ENCODE measurements at places on chromosomes 12 and 14.

GRCh38 chr12:5562581-5562980 lies 130.7 kb downstream of the NTF3 start:
- DNase-seq: no peak

- DNase-seq: no peak
These were observed 146.4 kb upstream of the KRR1 start for GRCh38 chr12:75657831-75658230.

GRCh38 chr12:30863839-30864238 lies 62.7 kb upstream of the TSPAN11 start:
- no peak for DNase-seq

DNA sequence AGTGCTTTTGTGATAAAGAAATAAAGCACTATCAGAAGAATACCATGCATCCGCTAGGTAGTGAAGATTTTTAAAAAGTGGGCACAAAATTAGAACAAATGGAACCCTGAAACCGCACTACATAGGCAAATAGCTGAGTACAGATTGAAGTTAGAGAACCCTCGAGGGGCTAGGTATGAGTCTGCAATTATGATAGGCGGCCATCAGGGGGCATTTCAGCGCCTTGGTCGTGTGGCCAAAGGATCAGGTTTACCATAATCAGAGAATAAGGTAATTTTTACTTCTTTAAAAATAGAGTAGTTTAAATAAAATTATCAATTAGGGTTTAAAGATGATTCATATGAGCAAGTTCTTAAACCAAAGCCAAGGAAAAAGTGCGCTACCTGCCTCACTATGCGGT lies 129.8 kb downstream of the TMX1 start:
- peak; percentile 15 for DNase-seq

GRCh38 chr14:30058401-30058800 lies 130.8 kb upstream of the PRKD1 start:
- no peak for DNase-seq

DNA sequence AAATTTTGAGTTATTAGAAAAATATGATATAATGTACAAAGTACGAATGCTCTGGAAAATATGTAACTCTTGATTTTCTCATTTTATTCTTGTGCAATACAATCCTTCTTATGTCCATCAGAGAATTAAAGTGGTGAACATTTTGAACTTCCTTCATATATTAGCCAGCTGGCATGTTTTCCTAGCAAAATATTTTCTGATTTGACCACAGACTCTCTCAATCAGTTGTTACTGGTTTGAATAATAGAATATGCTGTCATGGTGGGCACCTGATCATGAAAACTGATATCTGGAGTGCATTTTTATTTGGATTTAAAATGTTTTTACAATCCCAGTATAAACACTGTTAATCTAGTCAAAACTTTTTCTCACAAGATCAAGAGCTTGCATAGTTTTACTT lies 24.2 kb downstream of the PARPBP start:
- DNase-seq: no peak

DNA sequence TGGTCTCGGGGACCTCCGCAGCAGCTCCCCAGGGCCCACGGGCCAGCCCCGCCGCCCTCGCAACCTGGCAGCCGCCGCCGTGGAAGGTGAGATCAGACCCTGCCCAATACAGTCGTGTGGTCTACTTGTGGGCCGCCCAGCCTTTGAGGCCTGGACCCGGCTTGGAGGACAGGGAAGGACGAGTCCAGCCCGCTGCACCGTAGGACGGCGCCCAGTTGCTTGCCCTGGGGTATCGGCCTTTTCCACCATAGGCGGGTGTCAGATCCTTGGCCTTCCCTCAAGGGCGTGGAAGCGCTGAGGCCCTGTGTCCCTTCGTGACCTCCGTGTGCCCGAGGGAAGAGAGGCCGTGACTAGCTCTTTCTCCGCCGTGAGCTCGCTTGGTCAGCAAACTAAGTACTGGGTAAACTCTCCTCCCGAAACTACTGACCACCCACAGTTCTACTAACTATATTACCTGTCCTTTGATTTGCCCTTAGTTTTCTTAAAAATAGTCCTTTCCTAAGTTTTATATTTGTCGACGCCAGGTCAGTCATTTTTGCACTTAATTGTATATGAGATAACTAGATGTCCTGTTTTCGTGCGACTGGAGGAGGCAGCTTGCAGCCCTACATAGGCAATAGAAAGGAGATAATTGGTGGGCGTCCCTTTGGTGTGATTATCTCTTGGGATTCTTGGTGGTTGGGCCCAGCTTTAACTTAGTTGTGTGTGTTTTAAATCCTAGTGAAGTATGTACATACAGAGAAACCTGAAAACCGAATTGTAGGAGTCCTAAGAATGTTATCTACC lies 757 bp downstream of the SLC25A3 start:
- peak; percentile 53 for DNase-seq

GRCh38 chr12:14643251-14643650 lies 53.1 kb downstream of the GUCY2C start:
- DNase-seq: peak; percentile 15

GRCh38 chr12:28443337-28443736 lies 253.1 kb downstream of the CCDC91 start:
- no peak for DNase-seq

DNA sequence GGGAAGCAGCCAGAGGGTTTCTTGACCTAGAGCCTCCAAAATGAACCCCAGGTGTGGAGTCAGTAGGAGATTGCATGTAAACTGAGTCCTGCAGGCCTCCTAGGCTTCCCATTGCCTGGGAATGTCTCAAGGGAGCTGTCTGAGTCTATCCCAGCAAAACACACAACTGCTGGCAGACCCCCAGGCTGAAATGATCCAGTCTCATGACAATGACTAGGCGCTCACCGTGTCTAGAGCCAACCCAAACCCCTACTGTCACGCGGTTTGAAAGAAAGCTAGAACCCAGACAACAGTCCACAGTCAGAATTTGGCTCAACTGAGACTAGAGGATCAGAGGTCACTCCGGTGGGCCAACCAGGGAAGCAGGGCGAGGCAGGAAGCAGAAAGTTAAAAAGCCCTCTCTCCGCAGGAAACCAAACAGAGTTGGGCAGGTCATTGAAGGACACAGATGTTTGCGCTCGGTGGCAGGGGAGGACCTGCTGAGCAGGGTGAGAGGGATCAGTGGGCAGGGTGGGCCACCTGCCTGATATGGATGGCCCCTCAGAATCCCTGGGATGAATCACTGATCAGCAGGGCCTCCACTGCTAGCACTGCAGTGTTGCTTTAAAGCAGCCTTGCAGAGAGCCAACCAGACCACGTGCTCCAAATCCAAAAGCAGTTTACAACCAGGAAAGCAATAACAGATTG lies 23.8 kb downstream of the ACTN1 start:
- no peak for DNase-seq

GRCh38 chr12:12267742-12268200 lies 927 bp upstream of the LRP6 start:
- DNase-seq: no peak

- DNase-seq: no peak
These were observed 32.0 kb downstream of the JDP2 start for GRCh38 chr14:75459791-75460190.

DNA sequence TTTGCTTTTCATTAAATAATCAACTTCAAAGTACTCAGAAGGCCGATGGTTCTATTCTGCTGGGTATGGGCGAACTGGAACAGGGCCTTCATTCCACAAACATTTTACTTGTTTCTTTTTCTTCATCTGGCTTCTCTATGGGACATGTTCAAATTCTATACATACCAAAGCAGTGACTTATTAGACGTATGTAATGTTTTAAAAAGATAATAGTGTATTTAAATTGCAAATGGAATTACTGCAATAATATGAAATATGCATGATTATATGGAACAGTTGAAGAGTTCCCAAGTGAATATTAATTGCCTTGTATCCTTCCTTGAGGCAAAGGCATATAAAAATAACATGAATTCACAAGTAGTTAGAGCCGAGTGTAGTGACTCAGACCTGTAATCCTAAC lies 75.5 kb downstream of the FAR2 start:
- DNase-seq: no peak

DNA sequence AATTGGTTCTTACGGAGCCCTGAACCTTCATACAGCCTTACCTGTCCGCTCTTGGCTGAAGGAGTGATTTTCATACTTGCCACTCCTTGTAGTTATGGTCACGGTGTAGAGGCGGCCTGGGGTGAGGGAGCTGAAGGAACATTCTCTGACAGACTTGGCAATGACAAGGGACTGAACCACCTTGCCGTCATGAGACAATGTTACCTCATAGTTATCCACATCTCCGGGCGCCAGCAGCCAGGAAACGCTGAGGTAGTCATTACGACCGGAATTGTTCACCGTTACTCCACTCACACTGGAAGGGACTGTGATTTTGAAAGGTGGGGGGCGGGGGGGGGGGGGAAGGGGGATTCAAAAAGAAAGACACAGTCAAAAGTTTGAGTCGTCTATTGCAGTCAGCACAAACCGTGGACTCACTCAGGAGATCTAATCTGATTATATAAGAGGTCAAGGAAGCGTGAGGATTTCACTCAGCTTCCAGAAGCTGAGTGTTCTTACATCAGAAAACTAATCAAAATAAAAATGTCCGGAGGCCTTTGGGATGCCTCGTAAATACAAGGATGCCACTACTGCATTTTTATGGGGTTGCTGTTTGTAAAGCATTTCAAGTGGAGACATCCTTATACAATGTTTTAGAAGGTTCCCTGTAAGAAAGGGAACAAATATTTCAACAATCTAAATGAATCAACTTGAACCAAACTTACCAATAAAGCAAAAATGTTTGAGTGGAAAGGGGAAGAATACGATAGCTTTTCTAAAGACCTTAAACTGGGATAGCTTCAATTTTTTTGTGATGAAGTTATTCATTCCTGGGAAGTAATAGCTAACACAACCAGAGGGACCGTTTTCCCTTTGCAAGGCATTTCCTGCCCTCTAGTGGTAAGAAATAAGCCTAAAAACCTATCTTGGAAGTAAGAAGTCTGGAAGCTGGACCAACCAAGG lies 60.6 kb downstream of the PTPRB start:
- peak; percentile 64 for DNase-seq

- DNase-seq: no peak
These were observed 427.8 kb downstream of the BTG1 start for GRCh38 chr12:91717804-91718203.

DNA sequence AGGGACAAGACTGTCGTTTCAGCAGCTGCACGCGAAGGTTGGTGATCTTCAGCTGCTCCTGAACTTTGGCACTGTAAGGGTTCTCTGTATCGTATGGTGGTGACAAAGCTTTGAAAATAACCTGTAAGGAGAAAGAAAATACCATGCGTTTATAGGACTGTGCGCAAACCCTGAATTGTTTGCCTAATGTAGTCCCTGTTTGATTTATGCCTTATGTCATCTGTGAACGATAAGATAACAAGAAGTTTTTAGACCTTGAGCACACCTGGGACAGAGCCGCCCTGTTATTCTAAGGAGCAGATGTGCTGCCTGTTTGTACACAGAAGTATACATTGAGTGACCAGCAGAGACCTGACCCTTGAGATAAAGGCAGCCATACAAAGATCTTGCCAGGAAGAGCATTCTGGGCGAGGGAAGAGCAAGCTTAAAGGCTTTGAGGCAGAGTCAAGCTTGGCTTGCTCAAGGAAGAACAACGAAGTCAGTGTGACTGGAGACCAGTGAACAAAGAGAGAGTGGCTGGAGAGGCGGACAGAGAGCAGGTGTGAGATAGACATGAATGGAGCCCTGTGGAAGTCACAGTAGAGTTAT lies 52.4 kb downstream of the NTN4 start:
- no peak for DNase-seq

DNA sequence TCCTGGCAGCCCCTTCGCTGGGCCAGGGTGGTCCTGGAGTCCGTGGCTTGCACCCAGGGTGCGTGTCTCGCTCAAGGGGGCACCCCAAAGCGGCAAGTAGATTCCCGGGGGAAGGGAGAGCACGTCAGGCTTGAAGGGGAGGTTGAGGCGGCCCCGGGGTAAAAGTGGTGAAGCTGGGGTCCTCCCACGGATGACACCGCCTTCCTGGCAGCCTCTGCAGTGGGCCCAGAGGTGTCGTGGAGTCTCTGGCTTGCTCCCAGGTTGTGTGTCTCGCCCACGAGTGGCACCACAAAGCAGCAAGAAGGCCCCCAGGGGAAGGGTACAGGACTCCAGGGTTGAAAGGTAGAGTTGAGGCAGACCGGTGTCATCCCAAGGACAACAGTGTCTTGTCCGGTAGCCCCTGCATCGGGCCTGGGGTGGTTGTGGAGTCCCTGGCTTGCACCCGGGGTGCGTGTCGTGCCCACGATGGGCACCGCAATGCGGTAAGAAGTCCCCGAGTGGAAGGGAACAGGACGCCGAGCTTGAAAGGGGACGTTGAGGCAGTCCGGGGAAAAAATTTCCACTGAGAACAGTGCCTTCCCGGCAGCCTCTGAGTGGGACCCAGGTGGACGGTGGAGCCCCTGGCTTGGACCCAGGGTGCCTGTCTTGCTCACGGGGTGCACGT lies 158.0 kb upstream of the ALG10B start:
- DNase-seq: no peak

DNA sequence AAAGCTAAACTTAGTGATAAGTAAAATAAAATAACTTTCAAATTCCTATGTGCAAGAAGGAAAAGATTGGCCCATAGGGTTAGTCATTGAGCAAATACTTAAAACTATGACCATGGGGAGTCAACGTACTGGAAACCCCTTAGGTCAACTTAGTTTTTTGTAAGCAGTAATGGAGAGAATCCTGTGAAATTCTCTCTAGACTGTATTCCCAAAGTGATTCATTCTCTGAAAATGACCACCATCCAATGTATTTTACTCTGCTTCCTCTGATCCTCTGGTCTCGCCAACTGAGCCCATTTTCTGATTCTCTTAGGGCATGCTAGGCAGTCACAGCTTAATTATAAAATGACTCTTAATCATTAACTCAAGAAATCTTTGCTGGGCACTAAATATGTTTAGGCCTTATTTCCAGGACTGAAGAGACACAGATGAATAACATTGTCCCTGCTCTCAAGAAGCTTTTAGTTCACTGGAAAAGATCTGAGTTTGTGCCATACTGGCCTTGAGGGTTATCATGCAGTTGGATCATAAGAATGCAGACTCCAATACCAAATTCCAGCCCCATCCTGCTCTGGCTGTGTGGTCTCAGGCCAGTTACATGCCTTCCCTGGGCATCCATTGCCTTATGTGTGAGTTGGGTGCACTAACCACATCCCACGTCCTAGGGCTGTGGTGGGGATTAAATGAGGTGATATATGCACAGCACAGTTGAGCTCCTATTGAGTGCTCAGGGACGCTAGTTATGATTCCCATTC lies 732.4 kb downstream of the AACS start:
- no peak for DNase-seq

- DNase-seq: peak; percentile 17
These were observed 698 bp downstream of the ACOT6 start for GRCh38 chr14:73613046-73613383.

DNA sequence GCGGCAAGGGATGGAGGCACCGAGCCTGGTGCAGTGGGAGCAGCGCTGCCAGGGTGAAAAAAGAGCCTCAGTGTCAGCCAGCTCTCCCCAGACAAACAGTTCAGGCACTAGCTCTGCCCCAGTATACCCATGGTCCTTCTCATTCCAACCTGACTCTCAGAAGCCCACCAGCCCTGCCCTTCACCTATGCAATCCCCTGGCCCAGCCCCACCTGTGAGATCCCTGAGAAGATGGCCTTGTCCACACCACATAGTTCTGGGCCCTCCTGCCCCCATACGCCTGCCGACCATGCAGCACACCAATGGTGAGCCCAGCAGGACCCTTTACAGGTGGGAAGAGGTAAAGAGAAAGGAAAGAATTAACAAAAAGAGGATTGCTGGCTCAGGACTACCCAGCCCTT lies 6.5 kb downstream of the KMT2D start:
- no peak for DNase-seq
